ENCODE measurements at places on chromosomes 7 and 10. TPM values are rescaled to one million over a fixed set of nuclear protein-coding genes. Genes with fewer than 3 reads are reported as not detected.
A peak's percentile ranks its signal among the peaks of the same experiment; 100 is the strongest.

GRCh38 chr10:59589796-59590195, 119.9 kb downstream of the SLC16A9 start:
- DNase-seq, result no peak

DNA sequence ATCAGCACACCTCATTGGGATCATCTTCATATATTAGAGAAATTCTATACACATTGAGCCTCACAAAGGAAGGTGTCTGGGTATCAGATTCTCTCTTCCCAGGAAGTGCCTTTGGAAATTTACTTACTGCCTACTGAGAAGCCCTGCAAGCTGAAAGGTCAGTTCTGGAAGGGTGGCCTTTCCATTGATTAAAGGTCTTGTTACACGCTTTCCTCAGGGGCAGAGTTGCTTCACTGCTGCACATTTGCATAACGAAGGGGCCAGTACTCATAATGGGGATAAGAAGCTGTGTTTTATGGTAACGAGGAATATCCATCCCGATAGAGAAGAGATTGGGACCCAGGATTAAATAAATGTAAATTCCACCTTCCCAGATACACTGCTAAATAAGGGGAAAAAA, 19.4 kb upstream of the IL15RA start:
- DNase-seq, result no peak

GRCh38 chr7:99372275-99373090, 2.0 kb upstream of the ARPC1B start:
- peak; percentile 96 for DNase-seq

DNA sequence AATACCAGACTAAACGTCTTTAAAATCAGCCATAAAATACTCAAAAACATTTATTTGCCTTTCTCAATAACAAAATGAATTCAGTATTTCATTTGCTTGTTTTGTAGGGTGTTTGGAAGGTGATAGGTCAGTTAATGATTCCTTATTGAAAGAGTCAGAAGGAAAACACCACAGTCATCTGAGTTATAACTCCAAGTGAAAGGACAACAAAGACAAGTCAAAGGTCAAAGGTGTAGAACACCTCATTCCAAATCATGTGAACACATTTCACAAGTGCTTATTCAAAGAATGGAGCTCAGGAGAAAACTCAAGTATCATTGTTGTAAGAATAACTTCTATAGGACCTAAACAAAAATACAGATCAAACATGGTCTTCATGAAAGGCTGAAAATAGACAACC, 318.6 kb upstream of the PHF14 start:
- no peak for DNase-seq

- no peak for DNase-seq
Observed at GRCh38 chr10:33660329-33660728, 325.9 kb upstream of the NRP1 start.

- no peak for DNase-seq
Observed at GRCh38 chr7:126635545-126635944, 617.2 kb downstream of the GRM8 start.

- no peak for DNase-seq
Observed at GRCh38 chr7:264541-265191, 25.3 kb upstream of the FOXL3 start.

DNA sequence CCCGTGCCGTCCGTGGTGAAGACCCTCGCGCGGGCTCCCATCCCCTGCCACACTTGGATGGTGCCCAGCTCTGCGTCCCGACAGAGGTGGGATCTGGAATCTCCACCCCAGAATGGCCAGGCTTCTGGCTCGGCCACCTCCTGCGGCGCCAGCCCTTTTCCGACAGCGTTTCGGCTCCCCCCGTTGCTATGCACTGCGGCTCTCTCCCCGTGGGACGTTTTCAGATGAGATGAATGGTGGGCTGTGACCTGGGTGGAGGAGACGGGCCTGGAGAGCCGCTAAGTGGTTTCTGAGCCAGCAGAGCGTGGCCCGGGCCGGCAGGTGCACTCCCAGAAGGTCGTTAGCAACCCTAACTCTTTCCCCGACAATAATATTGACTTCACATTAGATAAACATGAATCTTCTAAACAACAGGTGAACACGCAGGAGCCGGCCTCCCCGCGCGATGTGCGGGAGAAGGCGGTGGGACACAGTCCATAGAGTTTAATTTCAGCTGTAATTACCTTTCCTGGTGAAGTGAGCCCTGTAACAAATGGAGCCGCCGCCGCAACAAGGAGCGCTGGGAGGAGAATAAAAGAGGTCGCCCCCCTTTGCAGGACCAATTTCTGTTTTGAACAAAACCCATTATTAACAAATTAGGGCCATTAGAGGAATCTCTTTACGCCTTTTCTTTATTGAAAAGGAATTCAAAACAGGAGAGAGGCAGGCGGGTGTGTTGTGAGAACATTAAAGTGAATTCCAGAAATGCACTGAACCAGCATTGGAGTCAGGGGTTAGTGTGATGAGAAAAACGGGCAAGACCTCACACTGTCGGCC, 294.3 kb upstream of the PFKP start:
- peak; percentile 17 for DNase-seq

DNA sequence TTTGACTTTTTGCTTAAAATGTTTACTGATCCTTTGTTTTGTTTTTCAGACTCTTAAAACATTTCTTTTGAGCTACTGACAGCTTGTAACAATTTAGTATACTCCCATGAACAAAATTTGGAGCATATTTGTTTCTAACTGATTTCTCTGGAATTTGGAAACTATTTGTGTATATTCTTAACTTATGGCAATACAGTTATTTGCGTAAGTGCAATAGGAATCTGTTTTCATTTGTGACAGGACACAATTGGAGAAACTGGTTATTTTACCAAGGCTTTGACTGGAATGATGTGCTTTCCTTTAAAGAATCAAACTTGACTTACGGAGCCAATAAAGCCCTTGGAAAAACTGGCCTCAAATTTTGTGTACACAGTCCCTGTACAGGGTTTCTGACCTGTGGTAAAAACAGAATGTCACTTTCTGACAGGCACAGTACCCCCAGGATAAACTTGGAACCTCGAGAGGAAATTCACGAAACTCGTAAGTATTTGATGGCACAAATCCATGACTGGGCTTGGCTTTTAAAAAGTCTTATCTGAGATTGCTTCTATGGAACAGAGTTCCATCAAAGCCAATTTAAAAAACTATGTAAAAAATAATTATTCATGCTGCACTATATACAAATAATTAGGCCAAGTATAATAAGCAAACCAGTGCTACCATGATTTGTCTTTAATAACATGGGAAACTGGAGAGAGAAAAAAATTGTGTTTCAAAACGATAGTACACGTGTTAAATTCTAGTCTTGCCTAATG, 70.4 kb downstream of the ST8SIA6 start:
- no peak for DNase-seq

ZMYND11 gene
- total RNA-seq, result 179 TPM

WDR11 gene
- 79.0 TPM for total RNA-seq

CARD11 gene
- 0.45 TPM for total RNA-seq

PTF1A gene
- total RNA-seq, result not detected

HOXA1 gene
- total RNA-seq, result 0.67 TPM

Data from thyroid gland (tissue), 4 donors.